ENCODE measurements at places on chromosomes 1 and 21.

DNA sequence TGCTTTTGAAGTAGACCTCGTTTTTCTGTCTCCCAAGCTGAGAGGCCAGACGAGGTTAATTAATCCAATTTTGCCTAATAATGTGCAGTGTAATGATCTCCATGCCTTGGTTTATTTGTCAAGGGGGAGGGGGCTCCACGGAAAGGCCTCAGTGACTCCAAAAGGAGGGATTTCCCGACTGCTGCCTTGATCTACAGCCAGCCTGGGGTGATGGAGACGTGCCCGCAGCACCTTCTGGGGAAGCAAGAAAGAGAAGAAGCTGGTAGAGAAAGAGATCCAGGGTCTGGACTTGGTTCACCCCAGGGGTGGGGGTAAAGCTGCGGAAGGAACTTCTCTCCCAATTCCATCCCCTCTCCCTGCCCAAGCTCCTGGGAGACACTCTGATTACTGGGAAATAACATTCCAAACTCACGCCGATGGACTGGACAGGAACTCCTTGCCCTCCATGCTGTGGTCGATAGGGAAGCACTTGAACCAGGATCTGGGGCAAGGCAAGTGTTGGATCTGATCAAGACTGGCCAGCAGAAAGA lies 44.1 kb upstream of the SIM2 start:
- DNase-seq: no peak

- no peak for DNase-seq
These were observed 22.9 kb downstream of the S1PR1 start for GRCh38 chr1:101259744-101260148.

- DNase-seq: no peak
These were observed 457 bp downstream of the SRM start for GRCh38 chr1:11059155-11059967.

GRCh38 chr1:246724731-246725095 lies 504 bp downstream of the SCCPDH start:
- DNase-seq: no peak

DNA sequence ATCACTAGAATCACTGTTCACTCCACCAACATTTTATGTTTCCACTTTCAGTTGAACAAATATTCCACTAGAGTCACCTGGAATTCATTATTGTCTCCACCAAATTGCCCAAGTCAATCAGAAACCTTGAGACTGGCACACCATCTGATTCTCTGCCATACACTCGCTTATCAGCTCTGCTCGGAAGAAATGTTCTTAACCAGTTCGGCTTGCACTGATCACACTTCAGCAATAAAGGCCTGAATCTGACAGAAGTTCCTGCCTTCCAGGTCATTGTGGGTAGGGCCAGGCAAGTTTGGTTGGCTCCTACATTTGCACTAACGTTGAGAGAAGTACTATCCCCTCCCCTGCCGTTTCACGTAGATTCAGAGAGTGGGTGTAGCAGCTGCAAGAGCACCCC lies 10.0 kb downstream of the TPM3 start:
- no peak for DNase-seq

DNA sequence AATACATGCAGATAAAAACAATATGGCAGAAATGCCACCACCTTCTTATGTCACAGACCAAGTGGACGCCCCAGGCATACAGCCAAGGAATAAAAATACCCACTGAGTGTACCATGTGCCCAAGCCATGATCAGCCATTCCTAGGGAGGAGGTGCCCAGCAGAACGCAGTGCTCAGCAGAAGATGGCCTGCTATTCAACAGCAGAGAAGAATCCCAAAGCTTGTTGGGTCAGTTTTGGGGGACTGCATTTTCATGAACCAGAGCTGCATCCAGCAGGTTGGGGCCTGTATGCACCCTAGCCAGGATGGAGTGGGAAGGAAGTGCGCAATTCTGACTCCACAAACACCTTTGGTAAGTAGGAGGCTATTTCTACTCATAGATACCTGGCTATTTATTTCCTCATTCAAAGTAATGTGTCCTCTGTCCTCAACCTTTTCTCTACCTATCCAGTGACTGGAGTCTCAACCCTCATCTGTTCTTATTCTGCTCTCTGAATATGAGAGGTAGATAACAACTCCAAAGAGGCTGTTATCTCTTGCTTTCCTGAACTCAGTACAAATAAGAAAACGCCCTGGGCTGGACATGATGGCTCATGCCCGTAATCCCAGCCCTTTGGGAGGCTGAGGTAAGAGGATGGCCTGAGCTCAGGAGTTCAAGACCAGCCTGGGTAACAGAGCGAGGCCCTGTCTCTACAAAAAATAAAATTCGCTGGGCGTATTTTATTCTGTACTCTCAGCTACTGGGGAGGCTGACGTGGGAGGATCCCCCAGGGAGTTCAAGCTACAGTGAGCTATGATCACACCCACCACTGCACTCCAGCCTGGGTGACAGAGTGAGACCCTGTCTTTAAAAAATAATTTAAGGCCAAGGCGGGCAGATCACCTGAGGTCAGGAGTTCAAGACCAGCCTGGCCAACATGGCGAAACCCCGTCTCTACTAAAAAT lies 2.5 kb upstream of the PLEKHM2 start:
- DNase-seq: no peak

DNA sequence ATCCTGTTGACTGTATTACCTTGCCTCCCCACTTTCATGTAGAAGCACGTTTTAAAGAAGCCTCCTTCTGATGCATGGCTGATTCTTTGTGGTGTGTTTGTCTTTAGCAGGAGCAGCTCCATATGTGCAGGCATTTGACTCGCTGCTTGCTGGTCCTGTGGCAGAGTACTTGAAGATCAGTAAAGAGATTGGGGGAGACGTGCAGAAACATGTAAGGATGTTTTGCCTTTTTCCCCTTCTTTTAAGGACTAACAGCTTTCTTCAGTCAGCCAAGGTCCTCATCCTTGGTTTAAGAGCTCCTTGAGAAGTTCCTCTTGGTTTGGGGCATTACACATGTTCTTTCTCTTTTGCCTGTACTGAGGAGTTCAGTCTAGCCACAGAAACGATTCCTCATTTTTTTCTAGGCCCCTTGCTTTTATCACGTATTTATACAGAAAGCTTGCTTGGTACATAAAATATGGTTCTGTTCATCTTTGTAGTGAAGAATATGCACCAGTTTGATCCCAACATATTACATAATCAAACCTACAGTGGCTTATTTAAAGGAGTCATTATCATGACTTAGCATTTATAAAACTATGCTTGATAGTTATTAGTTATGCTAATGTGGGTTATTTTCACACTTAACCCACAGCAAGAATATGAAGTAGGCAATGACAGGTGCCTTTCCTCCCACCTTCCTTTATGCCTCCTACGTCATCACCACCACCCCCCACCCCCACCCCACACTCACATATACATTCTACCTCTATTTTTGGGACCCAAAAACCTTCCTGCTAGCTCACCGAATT lies 19.6 kb downstream of the CAP1 start:
- DNase-seq: no peak

GRCh38 chr1:9755441-9755995 lies 68.2 kb downstream of the CLSTN1 start:
- DNase-seq: no peak

DNA sequence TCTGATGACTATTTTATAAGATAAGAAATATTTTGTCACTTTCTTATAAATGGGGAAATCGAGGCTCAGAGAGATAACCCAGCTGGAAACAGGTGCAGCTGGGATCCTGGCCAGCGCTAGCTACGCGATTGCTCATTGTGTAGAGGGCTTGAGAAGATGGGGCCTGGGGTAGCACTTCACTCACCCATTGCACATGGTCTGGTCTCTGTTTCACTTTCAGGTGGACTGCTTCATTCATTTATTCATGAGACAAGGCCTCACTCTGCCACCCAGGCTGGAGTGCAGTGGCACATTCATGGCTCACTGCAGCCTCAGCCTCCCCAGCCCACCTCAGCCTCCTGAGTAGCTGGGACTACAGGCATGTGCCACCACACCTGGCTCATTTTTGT lies 23.8 kb downstream of the UBE4B start:
- DNase-seq: no peak

DNA sequence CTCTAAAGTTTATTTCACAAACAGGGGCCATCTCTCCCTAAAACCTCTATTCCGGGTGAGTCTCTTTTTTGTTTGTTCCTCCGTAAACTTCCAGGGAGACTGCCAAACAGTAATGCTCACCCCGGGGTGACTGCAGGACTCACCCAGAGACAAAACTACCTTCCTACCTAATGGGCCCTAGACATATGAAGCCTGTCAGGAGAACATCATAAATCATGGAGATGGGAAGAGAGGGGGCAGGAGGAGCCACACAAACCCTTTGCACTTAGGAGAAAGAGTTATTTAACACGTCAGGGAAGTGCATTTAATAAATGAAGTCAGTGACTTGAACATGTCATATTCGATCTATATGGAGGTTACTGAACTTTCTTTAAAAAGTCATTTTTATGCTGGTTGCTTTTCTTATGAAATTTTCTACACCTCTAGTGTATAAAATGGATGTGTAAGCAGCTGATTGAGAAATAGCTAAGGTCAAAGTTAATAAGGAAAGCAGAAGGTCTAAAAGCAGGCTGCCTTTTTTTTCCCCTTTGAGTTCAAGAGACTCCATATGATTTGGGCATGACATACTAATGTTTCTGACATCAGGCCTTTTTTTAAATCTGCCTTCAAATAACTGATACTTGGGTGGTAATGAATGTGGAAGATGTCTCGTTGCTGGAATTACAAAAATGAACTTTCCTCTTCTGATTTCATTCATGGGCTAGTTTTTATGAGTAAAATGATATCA lies 286.9 kb upstream of the USP25 start:
- DNase-seq: no peak

- DNase-seq: no peak
These were observed 301.1 kb upstream of the DPYD start for GRCh38 chr1:98221923-98222322.

DNA sequence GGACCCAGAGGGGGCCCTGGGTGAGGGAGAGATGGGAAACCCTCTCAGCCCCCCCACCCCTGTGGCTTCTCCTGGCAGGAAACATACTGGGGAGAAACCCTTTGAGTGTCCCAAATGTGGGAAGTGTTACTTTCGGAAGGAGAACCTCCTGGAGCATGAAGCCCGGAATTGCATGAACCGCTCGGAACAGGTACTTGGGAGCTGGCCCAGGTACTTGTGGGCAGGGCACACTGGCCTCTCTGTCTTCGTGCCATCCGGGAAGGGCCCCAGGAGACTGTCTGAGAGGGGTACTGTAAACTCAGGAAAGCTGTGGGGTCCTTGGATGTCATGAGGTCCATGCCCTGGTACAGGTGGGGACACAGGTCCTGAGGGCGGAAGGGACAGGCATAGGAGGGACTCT lies 6.0 kb downstream of the ZBTB48 start:
- DNase-seq: no peak

DNA sequence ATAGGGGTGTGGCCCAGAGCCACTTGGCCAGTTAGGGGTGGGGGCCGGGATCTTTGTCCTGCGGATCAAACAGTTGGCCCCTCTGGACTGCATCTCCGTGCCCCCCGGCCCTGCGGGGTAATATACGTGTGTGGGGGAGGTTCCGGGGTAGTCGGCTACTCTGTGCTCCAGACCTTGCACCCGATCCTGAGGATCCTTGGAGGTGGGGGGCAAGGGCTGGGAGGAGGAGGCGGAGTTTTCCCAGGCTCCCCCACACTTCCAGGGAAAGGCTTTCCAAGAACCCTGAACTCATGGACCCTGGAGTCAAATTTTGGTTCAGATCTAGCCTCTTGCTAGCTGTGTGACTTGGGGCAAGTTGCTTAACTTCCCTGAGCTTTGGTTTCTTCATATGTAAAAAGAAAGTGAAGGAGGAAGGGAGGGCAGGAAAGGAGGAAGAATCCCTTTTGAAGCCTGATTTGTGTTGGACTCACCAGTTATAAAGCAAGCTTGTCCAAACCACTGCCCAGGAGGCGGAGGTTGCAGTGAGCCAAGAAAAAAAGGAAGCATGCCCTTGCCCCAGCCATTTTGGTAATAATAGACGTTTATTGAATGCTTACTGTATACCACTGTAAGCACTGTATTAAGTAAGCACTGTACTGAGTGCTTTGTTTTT lies 686 bp downstream of the MIIP start:
- no peak for DNase-seq

DNA sequence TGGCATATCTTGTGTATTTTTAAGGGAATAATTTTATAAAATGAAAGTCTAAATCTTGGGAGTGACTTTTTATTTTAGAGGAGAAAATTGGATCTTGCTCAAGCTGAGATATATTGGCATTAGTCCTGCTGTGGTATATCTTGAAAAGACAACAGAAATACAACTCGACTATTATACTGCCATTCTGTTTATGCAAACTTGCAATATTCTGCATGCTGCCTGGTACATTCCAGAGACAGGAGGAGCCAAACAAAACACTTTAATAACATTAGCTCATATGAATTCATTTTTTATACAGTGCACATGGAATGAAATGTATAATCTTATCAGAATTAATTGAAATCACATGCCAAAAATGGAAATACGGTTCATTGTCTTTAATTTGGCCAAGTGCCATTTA lies 176.0 kb upstream of the NRIP1 start:
- DNase-seq: no peak

GRCh38 chr1:43836267-43836951 lies 97.2 kb upstream of the ARTN start:
- peak; percentile 79 for DNase-seq

DNA sequence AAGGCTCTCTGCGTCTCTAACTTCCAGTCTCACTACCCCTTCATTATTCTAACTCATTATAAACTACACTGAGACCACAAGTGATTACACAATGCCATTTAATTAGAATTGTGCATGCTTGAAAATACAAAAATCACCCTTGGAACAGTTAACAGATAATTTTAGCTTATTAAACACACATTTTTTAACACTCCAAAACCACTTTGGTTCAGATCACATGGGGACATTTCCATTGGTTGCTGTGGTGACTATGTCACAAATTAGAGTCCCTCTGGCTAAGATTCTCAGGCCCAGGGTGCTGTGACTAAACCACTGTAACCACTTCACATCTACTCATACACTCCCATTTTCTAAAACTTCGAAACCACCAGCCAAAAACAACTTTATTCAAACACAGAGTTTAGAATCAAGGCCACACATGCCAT lies 43.0 kb downstream of the JAK1 start:
- DNase-seq: no peak

GRCh38 chr1:17101261-17101660 lies 18.0 kb downstream of the PADI2 start:
- no peak for DNase-seq

GRCh38 chr1:186535388-186536133 lies 74.6 kb upstream of the PDC start:
- DNase-seq: no peak

- peak; percentile 28 for DNase-seq
These were observed 65.9 kb downstream of the LAMC2 start for GRCh38 chr1:183251959-183252450.

DNA sequence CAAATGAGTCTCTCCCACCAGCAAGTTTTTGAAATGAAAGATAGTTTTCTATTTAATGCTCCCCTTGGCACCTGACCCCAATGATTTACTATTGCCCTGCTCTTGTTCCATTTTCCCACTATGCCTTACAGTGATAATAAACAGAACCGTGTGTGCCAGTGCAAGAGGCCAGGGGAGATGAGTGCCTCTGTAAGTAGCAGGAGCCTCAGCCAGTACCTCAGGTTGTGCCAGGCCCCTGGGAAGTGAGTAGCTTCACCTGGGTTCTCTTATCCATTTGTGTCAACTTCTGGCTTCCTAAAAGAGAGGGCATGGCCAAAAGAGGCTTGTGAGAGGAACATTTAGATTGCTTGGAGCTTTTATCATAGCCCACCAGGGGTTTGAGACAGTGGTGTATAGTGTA lies 3.4 kb upstream of the ROR1 start:
- no peak for DNase-seq

Measured in Peyer's patch (tissue), 4 donors.